ENCODE measurements at places on chromosomes 5 and 9. TPM values are rescaled to one million over a fixed set of nuclear protein-coding genes. Genes with fewer than 3 reads are reported as not detected.
A peak's percentile ranks its signal among the peaks of the same experiment; 100 is the strongest.

DNA sequence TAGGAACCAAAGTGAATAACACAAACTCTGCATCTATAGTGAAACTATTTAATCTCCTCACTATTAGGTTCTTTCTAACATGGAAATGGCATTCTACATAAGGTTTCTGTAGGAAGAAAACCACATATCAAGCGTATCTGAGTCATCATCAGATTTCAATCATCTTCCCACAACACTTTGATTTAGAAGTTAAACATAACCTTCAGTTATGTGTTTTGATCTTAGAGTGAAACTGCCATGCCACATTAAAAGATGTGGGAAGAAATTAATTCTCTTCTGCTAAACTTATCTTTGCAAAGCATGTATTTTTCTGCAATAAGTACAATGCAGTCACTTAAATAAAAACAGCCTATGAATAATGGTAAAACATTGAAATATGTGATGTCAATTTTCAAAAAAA is 55.0 kb downstream of the MEF2C start:
- no peak for DNase-seq

DNA sequence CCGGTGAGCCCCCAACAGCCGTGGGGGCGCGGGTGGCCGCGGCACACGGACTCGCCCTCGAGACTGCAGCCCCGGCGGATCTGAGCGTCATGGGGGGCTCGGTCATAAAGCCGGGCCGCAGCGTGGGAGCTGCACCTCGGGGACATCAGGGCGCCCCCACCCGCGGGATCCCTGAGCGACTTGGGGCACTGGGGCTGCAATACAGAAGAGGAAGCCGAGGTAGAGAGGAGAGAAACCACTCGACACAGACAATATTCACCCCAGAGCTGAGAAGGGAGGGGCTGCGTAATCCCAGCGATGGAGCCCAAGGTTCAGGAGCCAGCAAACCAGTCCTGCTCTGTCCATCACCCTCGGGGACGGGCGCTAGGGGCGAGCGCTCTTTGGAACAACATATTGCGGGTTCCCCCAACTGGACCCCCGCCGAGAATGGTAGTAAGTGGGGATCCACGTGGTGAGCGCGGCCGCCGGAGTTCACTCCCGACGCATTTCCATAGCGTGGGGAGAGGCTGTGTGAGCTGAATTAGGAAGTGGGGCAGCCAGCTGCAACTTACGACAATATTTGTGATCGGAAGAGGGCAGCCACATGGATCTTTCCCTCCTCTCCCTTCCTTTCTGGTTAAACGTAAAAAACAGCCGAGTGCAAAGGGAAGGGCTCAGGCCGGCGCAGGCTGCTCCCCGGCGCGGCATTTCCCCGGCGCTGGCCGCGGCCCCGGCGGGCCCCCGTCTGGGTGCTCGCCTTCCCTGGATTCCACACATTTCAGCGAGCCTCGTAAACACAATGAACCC is 9.9 kb downstream of the PTCH1 start:
- peak; percentile 51 for DNase-seq

- DNase-seq, result no peak
These were observed 403.3 kb upstream of the PTPRD start for GRCh38 chr9:11016081-11016480.

DNA sequence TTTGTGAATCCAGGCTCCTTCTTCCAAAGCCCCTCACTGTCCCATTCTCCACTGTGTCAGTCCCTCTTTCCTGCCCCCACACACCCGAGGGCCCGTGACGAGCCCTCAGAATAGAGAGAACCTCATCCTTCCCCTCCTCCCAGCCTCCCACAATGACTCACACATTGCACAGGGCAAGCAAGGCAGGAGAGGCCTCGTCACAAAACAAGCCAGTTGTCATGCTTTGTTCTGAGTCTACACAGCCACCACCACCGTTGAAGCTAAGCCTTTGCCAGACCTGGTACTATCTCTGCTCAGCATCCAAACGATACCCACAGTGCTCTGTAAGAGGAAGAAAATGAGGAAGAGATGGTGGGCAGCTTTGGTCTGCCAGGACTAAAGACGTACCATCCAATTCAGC is 142.2 kb upstream of the ZNF366 start:
- peak; percentile 33 for DNase-seq

DNA sequence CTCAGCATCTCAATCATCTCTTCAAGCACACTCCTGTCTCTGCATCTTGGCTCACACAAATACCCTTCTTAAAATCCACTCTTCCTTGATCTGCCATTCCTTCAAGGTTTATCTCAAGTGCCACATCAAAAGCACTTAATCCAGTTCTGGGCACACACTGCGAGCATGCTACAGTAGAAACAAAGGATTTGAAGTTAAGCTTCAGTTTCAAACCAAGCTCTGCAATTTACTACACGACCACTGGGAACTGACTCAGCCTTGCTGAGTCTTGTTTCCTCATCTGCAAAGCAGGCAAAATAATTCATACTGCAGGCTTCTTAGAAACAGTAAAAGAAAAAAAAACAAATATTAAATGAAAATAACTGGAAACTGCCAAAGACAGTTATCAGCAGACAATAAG is 50.5 kb upstream of the CTNNAL1 start:
- DNase-seq, result no peak

DNA sequence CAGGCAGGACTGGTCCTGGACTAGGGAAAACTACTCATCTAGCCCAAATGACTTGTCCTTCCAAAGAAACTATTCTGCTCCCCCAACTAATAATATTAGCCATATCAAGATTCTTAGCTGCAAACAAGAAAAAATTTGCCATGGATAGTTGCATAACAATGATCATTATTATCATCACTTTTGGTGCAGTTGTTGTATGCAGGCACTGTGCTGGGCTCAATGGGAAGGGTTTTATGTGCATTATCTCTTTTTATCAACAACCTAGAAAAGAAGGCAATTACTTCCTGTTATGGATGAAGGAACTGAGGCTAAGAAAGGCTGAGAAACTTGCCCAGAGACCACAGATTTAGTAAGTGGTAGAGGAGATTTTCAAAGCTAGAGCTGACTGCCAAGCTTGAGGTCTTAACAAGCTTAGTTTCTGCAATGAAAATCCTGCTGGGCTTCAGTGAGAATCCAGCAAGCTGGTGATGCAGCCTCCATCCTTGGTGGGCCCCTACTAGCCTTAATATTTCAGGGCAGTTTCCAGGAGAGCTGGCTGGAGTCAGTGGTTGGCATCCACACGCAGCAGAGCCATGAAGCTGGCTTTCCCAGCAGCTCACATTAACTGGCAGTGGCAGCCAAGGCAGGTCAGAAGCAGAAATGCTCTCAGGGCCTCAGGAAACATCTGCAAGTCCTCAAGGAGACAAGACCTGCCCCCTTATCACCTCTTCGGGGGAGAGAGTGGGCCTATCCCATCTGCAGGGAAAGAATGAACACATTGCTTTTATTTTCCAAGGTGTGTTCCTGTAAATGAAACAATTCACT is 20.5 kb upstream of the MEGF9 start:
- no peak for DNase-seq

DNA sequence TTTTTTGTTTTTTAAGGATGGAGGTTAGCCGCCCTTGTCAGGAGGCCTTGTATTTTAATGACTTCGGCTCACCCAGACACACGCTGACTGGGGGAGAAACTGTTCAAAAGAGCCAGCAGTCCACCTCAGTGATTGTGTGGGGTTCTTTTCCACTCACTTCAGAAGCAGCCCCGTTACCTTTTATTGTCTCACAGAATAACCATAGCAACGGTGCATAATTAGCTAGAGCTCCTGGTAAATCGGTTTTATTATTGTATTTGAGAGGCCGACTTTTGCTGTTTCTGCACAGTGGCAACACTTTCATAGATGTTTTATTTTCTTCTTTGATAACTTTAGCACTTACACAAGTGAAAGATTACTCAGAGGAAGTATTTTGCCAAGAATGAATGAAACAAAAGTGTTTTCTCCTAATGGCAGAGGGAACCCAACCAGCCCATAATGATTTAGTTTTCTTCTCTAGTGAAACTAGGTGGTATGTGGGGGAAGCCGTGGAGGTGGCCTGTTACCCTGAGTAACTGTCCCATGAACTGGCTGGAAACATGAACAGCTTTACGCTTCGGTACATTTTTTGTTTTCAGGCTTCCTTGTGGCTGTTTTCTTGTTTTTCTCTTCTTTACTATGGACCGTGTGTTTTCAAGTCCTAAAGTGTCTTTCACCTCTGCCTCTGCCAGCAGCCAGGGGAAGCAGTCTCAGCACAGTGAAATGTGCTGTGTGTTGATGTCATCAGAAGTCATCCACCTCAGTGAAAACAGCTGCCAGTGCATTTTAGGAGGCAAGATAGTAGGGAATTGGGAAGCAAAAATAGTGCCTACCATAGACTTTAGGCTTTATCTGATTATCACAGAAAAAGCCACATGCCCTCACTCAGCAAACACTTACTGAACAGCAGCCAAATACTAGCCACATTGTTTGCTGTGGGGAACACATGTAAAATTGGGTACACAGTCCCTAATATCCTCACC is 414.7 kb downstream of the KDM4C start:
- DNase-seq, result no peak

- no peak for DNase-seq
These were observed 257.1 kb downstream of the MCTP1 start for GRCh38 chr5:95027775-95028174.

DNA sequence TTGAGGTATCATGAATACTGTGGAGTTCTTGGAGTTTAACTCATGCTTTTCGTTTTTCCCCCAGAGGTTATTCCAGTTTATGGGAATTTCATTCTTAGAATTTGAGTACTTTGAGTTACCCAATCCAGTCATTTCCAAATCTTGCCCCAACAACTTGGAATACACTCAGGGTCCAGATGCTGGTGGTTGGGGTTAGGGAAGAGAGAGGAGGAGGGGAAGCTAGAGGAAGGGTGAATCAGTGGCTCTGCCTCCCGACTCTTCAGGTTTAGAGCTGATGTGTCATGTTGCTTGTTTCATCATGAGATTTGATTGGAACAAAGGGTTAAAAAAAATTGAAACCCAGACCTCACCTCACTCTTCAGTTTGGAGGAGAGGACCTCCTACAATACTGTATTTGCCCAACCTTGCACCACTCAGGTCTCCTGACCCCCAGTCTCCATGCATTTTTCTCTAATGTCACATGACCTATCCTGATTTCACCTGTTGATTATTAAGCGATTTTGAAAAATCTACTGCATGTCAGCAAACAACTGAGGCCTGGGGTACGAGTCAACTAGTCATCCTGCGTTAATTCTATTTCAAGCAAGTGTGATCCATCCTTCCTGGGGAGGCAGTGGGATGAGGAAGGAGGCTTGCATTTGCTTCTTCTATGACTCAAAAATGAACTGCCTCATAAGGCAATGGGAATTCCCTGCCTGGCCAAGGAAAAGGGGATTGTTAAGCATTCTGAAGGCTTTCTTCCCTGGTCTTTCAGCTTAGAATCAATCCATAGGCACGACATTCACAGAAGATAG is 6.2 kb upstream of the SLC1A3 start:
- no peak for DNase-seq

GRCh38 chr9:121071756-121072421 is 2.9 kb upstream of the CNTRL start:
- no peak for DNase-seq

DNA sequence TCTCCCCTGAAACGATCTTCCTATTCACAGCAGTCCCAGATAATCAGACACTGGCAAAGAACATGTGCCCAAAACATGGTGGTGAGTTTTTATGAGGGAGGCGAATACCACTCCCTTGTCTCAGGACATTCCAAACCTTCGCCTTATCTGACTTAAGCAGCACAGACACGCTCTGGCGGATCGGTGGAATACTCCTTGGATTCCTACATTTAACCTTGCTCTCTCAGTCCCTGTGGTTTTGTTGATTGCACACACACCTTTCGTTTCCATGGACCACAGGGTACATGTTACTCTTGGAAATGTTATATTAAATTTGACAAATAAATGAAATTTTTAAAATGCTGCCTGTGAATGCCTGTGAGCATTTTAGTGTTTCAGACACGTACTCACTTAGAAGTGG is 87.8 kb upstream of the CPEB4 start:
- no peak for DNase-seq

DNA sequence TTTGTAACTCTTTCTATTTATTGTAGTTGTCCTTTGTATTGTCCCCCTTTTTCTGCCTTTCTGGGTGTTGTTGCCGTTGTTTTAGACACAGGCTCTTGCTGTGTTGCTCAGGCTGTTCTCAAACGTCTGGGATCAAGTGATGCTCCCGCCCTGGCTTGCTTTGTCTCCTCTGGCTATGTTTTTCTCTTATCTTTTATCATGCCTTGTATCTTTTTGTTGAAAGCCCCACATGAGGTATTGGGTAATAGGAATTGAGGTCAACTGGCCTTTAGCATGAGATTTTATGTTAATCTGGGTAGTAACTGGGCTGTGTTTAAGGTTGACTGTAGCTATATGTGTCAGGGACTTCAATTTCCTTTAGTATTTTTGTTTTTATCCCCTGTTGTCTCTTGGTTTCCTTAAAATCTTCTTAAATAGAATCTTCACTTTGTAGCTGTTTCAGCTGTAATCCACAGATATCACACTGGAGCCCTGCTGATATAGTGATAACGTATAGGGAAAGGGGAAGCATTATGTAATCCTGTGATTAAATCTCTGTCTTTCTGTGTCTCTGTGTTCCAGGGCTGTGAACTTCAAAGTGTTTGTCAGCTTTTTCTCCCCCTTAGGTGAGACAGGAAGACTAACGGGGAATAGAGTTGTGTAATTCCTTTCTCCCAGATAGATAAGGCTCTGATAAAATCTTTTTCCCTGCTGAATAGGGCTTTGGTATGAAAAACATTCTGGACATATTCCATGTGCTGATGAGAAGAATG is 25.9 kb upstream of the CACNA1B start:
- DNase-seq, result no peak

DNA sequence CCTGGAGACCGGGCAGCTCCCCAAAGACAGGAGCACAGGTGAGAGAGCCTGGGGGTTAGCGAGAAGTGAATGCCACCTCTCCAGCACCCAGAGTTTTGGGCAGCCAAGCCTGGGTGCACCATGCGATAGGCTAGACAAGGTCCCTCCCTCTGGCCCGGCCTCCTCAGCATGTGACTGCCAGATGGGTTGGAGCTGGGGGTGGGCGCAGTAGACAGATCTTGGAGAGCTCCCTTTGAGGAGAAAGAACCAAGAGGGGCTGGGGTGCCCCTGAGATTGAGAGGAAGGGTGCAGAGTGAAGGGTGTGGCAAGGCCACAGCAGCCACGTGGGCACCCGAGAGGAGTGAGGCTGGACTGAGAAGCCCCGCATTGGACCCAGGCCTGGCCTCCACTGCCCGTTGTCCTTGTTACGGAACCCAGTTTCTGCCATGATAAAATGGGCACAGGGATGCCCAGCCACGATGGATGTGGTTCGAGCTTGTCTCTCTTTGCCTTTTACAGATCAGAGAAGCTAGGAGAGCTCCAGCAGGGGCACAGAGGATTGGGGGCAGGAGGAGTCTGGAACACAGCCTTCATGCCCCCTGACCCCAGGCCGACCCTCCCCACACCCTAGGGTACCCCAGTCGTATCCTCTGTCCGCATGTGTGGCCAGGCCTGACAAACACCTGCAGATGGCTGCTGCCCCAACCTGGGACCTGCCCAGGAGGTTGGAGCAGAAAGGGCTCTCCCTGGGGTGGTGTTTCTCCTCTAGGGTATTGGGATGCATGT is 1.4 kb downstream of the TMEM141 start:
- DNase-seq, result no peak

The GDF9 gene
- total RNA-seq, result 1.8 TPM

The GNA14 gene
- 14.4 TPM for total RNA-seq

The ANKRD31 gene
- not detected for total RNA-seq

The CAMK2A gene
- total RNA-seq, result 2.0 TPM

The IFNB1 gene
- not detected for total RNA-seq

The NOTCH1 gene
- total RNA-seq, result 26.4 TPM

The AQP3 gene
- not detected for total RNA-seq

The PCDHB16 gene
- 4.4 TPM for total RNA-seq

The OLFML2A gene
- 82.7 TPM for total RNA-seq

All from uterus (tissue), 4 donors.